A549 (cell line): ENCODE measurements at places on chromosomes 6 and 20. TPM values are rescaled to one million over a fixed set of nuclear protein-coding genes. Genes with fewer than 3 reads are reported as not detected.

GRCh38 chr6:12010635-12011275 is 1.4 kb upstream of the HIVEP1 start:
- DNase-seq, result peak; percentile 66

DNA sequence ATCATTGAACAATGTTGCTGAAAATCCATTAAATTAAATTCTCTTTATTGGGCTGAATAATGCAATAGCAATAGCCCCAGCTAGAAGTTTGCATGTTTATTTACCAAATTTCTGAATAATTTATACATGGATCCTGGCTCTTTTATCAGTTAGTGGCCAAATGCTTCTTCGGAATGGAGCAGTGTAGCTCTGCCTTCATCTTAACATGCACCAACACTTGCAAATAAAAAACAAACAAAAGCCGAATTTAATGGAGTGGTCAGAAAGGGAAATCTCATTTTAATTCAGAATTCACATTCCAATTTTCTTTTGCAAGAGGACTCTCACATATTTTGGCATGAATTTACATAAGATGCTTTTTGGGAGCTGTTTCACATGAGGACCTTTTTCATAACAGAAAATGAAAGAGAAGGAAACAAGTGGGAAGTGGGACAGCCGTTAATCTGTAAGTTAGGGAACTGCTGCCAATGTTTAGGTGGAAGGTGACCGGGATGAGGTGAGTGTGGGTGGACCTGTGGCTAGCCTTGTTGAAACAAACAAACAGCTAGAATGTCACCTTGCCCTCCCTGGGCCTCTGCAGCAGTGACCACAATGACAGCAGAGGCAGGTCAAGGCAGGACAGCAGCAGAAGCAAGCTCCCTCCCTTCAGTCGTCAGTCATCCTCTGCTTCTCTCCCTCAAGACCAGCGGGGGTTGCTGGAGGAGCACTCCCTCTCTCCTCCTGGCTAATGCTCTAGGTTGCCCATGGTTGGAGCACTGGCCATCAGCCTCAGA is 73.2 kb downstream of the INSM1 start:
- no peak for DNase-seq

DNA sequence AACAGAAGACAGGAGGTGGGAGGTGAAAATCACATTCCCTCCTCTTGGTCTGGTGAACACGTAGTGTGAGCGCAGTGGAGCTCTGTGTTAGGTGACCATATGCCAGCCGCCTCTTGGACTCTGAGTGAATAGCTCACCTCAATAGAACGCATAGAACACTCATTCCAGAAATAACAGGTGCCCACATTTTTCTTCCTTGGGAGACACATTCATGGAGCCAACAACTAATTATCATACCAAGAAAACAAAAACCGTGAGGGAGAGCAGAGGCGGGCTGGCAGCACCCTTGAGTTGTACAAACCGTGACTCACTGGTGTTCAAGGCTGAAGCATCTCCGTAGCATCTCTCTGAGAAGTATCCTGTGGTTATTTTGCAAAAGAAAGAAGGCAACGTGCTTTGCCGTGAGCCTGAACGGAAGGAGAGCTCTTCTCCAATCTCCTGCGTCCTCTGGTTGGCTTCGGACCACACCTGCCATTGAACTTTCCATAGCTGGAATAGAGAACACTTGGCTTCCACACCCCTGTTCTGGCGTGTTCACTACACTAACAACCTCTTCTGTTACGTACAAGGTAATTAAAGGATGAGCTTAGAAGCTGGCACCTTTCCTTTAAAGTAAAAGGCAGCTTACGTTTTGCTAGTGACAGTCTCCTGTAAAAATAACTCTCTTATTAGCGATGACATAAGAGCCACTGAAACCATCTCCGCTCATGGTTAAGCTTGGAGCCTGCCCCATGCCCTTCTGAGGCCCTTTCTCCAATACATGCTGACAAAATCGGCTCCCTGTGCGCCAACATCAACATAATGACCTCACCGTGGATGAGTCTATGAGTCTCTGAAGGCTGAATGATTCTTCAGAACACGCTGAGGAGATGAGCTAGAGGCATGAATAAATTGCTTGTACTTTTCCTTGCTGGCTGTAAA is 30.2 kb upstream of the SGK1 start:
- no peak for DNase-seq

DNA sequence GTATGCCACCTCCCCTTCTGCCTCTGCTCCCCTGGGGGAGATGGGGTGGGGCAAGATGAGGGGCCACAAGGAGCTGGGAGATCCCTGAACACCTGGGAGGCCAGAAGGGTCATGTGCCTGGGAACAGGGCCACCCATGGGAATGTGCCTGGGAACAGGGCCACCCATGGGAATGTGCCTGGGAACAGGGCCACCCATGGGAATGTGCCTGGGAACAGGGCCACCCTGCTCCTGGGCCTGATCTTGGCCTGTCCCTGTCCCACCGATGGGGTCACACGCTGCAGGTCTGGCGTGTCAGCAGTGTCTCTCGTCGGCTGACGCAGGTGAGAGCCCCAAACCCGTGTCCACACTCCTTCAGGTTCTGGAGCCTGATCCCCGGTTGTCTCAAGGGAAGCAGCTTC is 4.4 kb downstream of the RGS19 start:
- DNase-seq, result no peak

Gene AGPAT4
- polyA plus RNA-seq, result 1.5 to 2.1 TPM (median 1.9 TPM) in 3 replicates

DNA sequence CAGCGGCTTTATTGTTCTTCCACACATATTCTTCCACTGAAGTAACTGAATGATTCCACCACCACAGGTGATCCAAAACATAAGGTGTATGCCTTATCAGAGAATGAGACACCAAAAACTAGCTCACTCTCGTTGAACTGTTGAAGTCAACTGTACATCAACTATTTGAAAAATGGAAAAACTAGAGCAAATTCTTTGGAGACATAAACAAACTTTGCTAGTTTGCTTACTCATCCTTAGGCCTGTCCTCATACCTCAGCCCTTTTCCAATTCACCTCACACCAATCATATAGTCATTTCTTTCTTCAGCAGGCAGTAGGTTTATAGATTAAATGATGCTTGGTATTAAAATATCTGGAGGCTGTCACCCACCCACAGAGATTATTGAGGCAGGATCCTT is 77.1 kb upstream of the RNF217 start:
- DNase-seq, result no peak

Gene YIPF3
- 51.6 to 72.0 TPM (median 63.4 TPM) in 3 replicates for polyA plus RNA-seq

DNA sequence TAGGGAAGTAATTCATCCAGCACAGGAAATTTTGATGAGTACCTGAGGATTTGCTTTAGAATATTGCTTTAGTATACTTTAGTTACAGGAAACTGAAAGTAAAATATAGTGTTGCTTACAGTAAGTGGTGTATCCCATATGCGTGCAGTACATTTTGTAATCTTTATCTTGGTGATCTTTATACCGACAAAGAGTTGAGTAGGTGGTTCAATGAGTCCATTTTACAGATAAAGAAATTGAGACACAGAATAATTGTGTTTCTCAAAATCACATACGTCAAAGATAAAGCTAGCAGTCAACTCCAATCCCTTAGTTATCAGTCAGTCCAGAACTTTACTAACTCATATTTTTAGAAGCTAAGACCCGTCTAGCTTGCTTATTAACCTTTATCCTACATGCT is 65.8 kb upstream of the E2F3 start:
- DNase-seq, result no peak

DNA sequence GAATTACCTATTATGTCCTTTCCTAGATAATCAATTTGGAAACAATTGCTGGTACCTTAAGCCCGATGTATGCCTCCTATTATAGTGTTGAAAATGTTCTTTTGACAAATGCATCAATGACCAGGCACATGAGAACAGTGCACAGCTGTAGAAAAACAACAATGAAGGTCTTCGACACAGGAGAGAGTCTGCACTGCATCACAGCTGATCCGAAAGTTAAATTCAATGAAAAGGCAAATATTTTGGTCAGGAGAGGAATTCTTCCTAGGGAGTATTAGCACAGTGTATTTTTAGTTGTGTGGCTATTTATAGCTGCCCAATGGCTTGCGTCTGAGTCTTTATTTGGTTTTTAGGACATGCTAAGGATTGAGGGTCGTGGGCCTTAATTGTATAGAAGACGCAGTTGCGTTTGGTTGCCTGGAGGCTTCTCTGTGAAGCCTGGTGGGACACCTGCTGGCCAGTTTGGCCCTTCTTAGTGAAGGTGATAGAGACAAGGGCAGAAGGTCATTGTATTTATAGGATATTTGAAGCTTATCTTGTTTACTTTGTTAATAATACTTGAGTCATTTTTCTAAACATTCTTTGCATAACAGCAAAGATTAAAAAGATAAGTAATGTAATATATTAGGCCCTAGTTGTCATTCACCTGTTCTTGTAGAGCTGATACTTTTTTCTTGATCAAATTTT is 72.3 kb downstream of the CDYL start:
- no peak for DNase-seq

DNA sequence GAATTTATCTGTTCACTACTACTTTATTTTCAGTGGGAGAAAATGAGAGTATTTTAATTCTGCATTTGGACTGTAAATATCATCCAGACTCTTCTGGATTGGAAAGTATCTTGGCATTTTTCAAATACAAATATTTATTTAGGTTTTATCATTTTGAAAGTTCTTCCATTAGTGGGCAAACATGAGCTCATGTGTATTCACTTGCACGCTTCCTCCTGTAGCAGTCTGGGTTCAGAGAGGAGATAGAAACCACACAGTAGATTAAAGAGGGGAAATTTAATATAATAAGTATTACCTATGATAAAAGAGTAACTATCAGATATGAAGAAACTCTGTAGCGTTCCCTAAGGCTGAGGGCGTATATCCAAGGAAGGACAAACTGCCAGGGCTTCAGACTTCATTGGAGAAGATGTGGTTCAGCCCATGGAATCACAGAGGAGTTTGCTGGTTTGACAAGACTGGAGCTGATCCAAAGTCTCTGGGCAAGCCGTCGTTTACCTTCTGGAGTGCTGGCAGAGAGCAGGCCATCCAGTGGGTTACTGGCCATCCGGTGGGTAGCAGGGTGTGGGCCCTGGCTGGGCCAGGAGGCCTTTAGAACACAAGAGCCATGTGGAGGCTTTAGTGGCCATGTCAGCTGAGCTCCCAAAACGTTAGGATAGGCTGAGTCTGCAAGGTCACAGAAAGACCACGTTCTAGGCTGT is 44.3 kb downstream of the KCNS1 start:
- DNase-seq, result no peak

DNA sequence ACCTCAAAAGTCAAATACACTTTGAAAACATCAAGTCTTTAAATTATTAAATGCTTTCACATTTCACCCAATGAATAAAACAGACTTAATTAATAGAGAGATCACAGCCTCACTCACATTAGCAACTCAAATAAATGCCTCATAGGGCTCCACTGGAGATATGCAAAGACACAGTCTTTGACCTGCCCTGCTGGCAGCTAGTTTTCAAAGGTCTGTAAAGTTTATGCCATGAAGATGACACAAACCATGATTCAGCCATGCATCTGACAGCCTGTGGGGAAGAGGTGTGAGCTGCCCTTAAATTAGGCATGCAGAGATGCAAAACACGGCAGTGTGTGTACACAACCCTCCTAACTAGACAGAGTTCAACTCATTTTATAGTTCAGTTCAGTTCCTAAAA is 83.6 kb downstream of the PAK5 start:
- no peak for DNase-seq

DNA sequence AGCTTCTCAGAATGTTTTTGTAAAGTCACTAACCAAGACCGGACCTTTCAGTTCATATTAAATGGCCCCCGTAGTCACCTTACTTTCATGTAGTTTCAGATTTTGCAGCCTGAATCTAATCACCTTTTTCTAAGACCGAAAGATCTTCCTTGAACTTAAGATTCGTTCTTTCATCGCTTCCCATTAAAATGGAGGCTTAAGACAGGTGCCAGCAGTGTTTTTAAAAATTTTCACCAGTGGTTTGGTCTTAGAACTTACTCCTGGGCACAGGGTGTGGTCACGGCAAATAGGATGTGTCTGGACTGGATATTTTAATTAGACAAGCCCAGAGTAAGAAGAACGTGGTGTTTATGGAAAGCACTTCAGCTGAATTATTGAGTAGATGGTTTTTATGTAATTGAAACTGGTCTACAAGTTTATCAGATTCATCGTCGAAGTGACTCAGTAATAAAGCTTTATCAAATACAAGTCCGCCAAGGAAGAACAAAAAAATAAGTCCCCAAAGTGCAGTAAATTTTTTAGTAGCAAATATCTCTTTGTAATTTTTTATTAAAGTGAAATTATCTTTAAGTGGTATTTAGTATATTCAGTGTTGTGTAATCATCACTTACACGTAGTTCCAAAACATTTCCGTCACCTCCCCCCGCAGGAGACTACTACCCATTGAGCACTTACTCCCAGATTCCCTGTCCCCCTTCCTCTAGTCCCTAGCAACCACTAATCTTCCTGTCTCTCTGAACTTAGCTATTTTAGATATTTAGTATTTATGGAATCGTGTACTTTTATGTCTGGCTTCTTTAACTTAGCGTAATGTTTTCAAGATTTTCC is 868 bp downstream of the SRSF3 start:
- DNase-seq, result no peak

Gene SRMS
- polyA plus RNA-seq, result not detected in 3 replicates

- DNase-seq, result peak; percentile 46
Measured at GRCh38 chr6:145147981-145148749, 587.2 kb downstream of the EPM2A start.
